ENCODE measurements at places on chromosomes 5 and 9.

DNA sequence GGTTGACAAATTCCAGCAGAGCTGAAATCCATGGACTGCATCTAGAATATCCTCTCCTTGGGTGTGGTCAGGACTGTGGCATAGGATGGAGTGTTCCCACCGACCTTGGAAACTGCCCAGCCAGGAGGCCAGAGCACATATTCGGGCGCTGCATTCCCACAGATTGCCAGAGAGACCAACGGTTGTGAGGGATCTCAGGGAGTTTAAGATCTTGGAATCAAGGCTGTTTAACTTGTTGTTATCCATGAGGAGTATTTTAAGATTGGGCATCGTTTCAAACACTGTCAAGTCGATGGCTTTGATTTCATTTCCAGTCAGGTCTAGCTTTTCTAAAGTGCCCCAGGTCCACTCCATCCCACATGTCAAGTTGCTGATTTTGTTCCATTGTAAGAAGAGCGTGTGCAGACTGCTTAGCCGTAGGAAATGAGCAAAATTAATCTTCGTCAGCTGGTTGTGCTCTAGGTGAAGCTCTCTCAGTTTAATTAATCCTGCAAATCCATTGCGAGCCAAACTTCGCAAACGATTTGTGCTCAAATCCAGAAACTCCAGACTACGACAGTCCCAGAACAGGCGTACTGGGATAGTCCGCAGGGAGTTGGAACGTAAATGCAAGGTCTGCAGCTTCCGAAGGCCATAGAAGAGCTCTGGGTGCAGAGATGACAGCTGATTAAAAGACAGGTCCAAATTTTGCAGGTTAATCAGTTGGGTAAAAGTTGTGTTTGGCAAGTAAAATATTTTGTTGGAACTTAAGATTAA is 1.5 kb downstream of the LRRTM2 start:
- no peak for DNase-seq

- no peak for DNase-seq
These were observed 142.5 kb upstream of the RETREG1 start for GRCh38 chr5:16759147-16759773.

DNA sequence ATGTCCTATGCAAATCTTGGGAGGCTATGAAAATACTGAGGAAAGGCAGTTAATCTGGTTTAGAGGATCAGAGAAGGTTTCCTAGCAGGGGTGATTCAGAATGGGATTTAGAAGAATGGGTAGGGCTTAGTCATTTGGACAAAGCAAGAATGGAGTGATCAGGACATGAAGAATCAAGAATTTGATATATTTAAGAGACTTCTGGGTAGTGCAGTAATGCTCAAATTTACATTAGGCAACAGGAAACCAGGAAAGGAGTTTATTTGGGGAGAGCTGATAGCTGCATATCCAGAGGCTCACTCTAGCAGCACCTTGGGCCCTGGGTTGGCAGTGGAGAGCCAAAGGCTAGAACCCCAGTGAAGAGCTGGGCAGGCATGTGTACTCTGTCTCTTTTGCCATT is 78.9 kb upstream of the PAPPA start:
- peak; percentile 85 for DNase-seq

- DNase-seq: peak; percentile 85
These were observed 415.8 kb downstream of the ACTL7B start for GRCh38 chr9:108439947-108440346.

DNA sequence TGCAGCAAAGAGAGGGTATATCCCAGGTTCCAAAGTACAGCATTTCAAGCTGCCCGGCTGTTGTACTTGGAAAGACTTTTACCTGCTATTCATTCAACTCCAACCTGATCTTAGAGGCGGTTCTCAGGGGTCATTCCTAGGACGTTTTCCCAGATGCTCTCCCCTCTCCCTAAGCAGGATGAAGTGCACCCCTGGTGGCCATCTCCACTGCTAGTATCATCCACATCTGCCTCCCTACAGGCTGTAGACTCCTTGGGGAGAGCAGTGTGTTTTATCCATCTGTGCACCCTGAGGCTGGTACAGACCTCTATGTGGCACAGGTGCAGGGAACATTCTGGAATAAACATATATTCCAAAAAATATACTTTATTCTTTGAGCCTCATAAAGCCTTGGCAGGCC is 56.8 kb downstream of the PTPN3 start:
- DNase-seq: no peak

DNA sequence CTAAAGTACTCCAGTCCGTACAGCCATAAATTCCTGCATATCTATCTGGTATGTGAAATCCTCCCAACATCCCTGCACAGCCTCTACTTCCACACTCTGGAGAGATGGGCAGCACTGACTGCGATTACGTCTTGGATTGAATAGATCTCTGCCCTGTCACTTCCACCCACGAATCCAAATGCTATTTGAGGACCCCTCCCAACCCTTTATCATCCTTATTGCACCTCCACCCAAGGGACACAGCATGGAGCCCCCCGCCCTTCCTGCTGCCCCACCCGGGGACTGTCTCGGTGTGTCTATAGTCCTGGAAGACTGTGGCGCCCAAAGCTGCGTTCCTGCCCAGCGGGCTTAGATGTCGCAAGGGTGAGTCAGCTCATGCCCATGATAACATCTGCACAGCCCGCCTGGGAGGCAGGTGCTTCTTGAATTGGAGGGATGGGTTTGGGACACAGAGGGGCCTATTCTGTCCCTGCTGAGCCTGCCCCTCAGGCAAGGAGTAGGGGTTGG is 105.7 kb upstream of the HAND1 start:
- DNase-seq: no peak

DNA sequence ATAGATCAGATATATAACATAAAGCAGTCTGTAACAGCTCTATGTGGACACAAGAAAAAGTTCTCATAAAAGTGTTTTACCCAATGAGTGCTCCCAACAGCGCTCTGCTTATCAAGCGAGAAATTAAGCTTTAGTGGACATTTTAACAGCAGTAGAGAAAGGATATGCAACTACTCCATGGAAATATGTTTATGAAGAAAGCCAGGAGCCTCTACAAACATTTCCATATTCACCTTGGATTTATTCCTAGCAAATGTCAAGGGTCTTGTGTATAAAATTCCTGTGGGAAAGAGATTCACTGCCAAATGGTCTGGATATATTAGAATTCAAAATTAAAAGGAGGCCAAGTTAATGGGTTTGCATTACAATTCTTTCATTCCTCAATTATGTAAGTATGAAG is 66.5 kb downstream of the DTWD2 start:
- DNase-seq: no peak

DNA sequence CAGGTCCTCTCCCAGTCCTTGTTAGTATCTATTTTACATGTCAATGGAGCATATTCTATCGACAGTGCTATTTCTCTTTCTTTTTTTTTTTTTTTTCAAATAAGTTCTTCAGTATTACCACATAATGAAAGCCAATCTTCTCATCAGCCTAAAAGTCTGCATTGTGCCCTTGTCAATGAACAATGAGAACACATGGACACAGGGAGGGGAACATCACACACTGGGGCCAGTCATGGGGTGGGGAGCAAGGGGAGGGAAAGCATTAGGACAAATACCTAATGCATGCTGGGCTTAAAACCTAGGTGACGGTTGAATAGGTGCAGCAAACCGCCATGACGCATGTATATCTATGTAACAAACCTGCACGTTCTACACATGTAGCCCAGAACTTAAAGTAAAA is 47.7 kb upstream of the TEX48 start:
- DNase-seq: no peak

GRCh38 chr9:88747768-88748167 is 212.8 kb downstream of the NXNL2 start:
- peak; percentile 85 for DNase-seq

DNA sequence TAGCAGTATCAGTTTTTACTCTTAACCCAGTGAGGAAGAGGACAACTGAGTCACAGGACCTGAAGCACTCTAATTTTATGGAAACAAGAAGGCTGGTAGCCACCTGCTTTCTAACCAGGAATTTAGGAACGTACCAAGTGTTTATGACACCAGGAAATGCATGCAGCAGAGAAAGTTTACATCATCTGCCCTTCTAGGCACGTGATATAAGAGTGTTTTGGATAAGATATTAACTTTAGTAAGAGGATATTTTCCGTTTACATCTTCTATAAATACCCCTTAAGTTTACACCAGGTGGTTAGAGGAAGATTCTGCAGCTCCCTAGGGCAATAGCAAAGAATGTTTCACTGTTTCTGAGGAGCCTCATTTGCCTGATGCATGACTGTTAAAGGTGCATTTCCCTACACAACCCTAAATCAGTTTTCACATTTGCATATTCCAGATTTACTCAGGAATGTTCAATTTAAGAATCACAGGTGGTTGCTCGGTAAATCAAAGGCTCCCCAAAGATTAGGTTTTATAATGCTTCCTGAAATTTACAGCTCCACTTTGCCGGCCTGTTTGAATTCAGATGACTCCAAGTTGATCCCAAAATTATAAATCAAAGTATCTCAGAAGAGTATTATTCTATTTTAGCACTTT is 1.8 kb downstream of the TSC1 start:
- no peak for DNase-seq

- no peak for DNase-seq
These were observed 17.3 kb upstream of the ZNF474 start for GRCh38 chr5:122112063-122112462.

DNA sequence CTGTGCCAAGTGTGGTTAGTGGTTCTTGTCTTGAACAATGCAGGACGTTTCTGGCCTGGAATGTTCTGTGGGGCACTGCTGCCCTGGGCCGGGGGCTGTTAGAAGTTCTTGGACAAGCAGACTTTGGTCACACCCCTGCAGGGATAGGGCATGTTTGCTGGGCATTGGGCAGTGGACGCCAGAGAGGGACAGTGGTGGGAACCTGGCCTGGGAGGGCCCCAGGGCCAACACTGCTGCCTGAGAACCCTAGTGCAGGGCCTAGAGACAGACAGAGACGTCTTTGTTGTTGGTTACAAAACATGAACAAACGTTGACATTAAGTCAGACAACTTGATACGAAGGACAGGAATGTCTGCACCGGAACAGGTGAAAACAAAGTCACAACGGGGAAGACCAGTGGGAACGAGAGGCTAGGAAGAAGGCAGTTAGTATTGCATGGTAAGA is 57.0 kb downstream of the WNK2 start:
- no peak for DNase-seq

DNA sequence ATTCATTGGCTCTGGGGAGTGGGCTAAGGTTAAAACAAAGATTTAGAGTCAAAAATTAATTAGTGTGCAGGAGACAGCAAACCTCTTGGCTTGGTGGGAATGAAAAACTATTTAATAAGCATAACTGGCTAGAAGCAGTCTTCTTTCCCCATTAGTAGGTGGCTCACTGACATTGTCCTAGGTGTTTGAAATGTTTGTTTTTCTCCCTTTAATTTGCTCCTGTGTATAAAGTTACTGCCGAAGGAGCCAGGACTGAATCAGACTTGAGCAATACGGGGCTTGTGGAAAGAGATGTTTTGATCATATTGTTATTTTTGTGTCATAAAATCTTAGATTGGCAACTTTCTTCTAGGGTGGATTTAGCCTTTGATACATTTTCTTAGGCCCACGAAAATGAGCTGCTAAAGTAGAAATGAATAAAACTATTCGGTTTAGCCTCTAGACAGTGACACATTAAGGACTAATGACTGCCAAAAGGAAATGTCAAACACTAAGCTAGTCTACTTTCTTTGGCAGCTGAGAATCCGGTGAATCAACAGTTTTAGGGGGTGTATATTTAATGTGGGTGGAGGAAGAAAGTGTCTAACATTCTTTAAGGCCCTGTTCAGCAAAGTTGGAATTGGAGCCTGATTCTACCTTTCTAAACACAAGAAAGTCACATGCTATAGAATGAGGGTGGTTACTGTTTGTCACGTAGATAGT is 30.2 kb downstream of the LRRTM2 start:
- DNase-seq: peak; percentile 92

- DNase-seq: no peak
These were observed 22.5 kb upstream of the SHB start for GRCh38 chr9:38091310-38092199.

GRCh38 chr5:41878643-41879478 is 8.6 kb upstream of the OXCT1 start:
- DNase-seq: no peak

- DNase-seq: no peak
These were observed 41.8 kb upstream of the CDH9 start for GRCh38 chr5:27080147-27080546.

DNA sequence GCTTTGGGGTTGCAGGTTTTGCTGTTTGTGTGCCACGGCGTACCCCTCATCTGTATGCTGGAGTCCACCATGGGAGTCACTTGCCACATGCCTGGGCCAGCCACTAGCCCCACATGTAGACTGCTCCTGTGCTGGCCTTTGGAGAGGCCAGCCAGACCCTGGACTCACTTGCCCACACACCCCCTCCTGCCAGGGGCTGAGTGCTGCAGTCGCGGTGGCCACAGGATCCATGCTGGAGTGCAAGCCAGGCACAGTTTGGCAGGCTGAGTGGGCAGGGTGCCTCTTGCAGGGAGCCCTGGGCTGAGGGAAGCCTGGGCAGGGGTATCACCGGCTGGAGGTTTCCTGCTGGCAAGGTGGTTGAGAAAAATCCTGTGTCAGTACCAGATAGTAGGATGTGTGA is 25.6 kb upstream of the GCNT1 start:
- DNase-seq: no peak

- peak; percentile 65 for DNase-seq
These were observed 47.4 kb downstream of the P4HA2 start for GRCh38 chr5:132180134-132180745.

DNA sequence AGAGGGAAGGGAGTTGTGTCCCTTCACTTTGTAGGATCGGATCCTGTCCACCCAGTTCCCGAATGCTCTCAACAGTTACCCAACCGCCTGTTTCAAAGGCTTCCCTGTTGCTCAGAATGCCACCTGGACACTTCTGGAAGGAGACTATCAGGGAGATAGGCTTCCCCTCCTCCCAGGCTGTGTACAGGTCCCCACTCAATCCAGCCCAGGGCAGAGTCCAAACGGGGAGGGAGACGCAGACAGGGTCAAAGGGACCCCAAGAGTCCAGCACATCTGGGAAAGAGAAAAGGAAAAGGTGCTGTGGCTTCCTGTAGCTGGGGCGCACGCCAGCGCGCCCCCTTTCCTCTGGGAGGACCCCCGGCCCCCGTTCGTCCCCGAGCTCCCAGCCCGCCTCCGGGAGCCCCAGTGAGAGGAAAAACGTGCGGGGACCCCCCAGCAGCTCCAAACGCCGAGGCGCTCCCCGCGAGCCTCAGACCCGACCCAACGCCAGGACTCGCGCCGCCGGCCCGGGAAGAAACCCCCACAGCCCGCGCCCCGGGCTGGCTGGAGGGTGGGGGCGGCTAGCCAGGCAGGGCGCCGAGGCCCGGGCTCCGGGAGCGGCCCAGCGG is 640 bp downstream of the SURF4 start:
- DNase-seq: peak; percentile 44
